ENCODE measurements at places on chromosomes 12 and 14.

DNA sequence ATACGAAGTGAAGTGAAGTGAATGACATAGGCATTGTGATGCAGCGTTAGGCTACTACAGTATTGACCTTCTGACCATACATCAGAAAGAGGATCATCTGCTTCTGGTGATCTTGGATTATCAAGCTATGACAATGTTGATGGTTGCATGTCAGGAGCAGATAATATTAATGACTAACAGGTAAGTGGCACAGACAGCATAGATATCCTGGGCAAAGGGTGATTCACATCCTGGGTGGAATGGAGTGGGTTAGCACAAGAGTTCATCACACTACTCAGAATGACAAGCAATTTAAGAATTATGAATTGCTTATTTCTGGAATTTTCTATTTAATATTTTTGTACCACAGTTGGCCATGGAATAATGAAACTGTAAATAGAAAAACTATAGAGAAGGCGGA is 397.9 kb upstream of the ATP2B1 start:
- no peak for DNase-seq

DNA sequence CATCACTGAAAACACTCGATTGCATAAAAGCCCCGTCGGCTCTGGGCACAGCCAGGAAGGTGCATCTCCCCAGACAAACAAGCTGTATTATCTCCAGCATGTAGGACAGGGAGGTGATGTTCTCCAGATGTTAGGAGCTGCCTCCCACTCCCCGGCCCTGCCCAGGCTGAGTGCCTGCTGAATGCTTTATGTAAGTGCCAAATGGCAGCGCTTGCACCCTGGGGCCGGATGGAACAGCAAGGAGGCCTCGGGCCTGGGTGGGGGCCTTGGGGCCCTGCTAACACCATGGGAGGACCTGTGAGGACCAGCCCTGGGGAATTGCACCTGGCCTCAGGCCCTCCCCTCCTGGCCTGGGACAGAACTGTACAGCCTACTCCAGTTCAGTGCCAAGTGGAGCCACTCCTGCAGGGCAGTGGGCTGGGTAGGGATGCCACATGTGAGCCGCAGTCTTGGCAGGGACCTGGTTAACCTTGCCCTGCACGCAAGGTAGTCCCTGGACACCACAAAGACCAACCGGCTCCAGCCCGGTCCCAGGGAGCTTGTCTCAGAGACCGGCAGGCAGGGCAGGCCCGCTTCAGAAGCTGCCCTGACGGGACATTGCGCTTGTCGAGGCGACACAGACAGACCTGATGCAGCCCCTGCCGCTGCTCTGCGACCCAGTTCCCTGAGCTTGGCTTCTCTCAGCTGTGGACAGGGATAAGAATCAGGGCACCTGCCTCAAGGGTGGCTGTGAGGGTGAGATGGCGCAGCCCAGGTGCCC is 35.3 kb upstream of the PPP1R13B start:
- no peak for DNase-seq

DNA sequence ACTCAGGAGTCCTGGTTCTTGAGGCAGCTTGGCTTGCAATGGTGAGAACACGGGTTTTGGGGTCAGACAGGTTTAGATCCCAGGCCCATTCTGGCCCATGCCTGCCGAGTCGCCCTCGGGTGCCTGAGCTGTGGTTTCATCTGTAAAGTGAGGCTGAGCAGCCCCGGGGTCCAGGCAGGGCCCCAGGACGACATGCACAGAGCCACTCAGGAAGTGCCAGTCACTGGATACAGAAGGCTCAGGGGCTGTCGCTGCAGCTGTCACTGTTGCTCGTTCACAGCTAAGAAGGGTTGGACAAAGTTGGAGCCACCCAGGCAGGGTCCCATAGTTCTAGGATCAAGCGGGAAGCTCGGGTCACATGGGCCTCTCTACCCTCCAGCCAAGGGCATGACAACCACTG is 403.1 kb downstream of the BCL11B start:
- DNase-seq: no peak

- no peak for DNase-seq
Observed at GRCh38 chr14:83575301-83575700, 1954.6 kb upstream of the FLRT2 start.

DNA sequence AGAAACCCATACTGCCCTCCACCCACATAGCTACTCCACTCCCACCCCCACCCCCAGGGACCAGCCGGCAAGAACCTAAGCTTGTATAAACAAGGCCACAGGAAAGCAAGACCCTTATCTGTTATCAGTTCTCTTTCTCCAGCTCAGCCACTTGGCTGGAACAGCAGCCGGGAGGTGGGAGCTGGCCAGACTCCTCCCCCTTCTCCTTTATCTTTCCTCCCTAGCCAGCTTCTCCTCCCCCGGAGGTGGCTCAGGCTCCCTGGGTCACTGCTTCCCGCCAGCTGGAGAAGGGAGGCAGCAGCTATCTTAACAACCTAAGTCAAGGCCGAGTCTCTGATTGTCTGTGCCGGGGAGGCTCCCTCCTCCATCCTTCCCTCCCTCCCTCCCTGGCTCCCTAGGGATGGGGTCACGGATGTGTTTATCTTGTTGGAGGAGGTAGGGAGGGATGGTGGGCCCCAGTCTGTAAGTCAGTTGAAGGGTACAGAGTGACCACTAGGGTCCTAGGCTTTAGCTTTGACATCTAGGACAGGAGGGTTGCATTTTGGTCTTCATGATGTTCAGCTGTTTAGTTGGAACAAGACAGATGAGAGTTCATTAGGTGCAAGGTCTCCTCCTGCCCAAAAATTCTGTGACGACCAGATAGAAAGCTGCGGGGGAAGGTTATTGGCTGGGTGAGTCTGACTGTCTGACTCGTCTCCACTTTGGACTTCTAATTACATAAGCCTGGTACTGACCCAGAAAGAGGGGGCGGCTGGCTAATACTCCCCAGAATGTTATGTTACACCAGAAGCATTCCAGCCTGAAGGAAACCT is 29.7 kb downstream of the ZFP36L1 start:
- DNase-seq: no peak

DNA sequence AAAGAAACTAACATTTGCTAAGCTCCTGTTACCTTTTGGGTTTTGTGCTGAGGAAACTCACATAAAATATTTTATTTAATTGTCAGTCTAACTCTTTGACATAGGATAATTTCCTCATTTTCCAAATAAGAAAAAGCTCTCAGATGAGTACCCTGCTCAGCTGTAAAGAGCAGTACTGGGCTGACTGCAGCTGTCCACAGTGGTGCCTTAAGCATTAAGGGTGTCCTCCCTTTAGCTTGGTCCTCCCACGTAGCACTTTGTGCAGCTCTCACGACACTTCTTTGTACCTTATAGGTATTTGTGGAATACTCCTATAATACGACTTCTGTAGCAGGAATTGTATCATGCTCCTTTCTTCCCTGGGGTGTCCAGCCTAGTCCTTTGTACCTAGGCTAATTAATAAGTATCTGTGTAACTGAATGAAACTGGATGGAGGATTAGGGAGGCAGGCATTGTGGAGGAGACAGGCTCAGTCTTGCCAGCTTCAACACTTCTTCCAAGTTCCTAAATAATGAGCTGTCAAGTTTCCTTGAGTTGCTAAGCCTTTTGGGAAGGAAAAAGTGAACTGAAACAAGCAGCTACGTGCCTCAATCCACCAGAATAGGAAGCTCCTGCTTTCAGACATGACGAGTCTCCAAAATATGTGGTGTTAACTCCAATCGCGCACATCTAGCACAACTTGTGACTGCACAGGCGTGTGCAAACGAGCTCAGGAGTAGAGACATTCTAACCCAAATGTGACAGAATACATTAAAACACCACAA is 123.0 kb downstream of the SLC38A4 start:
- no peak for DNase-seq

DNA sequence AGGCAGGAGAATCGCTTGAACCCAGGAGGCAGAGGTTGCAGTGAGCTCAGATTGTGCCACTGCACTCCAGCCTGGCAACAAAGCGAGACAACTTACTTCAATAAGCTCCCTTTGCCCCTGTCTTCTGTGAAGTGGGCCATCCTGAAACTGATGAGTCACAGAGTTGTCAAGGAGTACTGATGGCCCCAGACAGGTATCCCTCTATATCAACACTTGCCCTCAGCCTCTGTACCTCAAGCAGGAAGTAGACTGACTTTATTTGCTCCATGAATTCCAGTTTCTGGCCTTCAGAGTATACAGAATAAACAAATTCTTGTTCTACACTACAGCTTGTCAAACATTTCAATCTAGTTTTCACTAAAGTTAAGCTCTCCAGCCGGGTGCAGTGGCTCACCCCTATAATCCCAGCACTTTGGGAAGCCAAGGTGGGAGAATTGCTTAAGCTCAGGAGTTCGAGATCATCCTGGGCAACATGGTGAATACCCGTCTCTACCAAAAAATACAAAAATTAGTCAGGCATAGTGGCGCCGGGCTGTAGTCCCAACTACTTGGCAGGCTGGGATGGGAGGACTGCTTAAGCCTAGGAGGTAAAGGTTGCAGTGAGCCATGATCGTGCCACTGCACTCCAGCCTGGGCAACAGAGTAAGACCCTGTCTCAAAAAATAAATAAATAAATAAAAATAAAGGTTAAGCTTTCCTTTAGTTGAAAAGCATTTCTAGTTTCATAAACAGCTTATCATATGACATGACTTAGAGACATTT is 16.4 kb upstream of the LRP10 start:
- no peak for DNase-seq

GRCh38 chr14:95137164-95137803 is 20.0 kb downstream of the DICER1 start:
- DNase-seq: no peak

DNA sequence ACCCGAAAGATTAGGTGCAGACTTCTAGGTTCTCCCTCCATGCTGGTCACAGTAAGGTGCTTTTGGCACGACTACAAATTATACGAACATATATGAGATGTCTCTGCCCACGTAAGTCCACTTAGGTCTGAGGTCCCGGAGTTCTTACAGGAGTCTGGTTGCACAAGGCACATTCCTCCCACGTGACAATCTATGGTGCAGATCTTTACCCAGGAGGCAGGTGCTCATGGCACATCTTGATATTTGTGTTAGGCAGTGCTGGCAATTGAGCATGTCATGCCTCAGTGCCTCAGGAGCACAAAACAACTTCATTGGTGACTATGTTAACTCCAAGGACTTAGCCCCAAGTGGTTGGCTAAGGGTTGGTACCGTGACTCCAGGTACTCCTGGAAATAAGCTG is 92.0 kb upstream of the AMN1 start:
- DNase-seq: no peak

GRCh38 chr14:25909045-25909747 is 688.6 kb downstream of the NOVA1 start:
- DNase-seq: no peak

GRCh38 chr12:31835276-31835882 is 106.6 kb upstream of the AMN1 start:
- DNase-seq: no peak

GRCh38 chr12:76936275-76937193 is 57.7 kb upstream of the CSRP2 start:
- no peak for DNase-seq

- DNase-seq: no peak
Observed at GRCh38 chr12:106098691-106099200, 40.0 kb downstream of the NUAK1 start.

GRCh38 chr12:92432724-92433441 is 269.9 kb upstream of the PLEKHG7 start:
- no peak for DNase-seq

DNA sequence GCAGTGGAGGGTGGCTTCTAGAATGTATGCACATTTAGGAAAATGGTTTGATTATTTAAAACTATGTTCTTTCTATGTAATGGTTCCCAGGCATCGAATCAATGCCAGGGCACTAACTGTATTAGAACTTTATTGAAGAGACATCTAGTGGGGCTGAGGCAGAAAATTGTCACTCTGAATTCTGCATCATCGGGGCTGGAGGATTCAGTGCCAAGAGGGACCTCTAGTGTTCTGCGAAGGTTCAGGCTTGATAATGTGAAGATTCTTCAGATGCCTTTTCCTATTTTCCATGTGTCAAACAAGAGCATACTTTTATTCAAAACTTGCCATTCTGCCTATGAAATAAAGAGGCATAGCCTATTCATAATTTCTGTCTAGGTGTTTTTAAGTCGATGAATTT is 146.3 kb downstream of the CAND1 start:
- DNase-seq: peak; percentile 29

DNA sequence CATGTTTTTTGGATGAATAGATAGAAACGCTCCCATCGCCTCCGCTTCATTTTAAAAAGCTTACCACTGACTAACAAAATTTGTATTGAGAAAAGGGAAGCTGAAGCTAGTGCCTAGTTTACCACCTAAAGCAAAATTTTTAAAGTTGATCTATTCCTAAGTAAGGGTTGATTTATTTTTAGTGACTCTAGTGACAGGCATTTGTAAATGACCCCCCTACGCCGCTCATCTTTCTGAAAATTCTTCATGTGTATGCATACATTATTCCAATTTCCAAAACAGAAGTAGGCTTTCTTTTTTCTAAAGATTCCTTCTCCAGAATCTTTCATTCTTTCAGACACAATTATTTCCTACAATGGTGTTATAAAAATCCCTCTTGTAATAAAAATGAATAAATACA is 5.4 kb downstream of the HMGA2 start:
- no peak for DNase-seq

- no peak for DNase-seq
Observed at GRCh38 chr12:131963381-131963780, 13.6 kb downstream of the EP400 start.

DNA sequence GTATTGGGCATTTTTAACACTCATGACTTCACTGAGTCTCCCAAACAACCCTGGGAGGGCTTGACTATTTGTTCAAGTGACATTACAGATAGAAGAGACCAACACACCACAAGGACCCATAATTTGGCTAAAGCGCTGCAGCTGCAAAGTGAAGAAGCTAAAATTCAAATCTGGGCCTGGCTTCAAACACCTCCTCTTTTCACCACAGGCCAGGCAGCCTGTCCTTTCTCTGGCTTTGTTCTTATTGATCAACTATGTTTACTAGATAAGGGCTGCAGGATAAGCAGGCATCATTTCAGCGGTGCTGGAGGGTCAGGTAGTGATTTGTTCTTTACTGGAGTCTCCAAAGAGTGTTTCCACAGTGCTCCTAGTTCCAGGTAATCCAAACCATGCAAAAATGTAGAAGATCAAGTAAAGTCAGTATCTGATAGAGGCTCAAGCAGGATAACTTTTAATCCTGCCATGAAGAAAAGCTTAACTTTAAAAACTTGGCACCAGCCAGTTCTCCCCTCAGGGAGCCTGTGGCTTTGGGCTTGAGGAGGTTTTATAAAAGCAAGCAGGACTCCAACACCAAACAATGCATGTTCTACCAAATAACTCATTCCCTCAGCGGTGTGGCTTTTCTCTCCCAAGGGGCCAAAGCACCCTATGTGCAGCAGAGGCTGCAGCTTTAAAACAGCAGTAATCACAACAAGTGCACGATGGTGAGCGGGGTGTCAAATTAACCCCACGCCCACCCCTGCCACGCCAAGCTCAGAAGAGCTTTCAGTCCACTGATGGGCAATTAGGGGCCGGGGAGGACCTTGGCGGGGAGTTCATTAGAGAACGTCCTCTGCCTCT is 16.8 kb downstream of the CLMN start:
- DNase-seq: no peak

GRCh38 chr14:65282896-65283253 is 129.7 kb upstream of the FUT8 start:
- DNase-seq: no peak
